A549 treated with CpdA at 1 μM for 4 hours (cell line): ENCODE measurements at places on chromosomes 2 and 18. TPM values are rescaled to one million over a fixed set of nuclear protein-coding genes. Genes with fewer than 3 reads are reported as not detected.

ERBB4 gene
- total RNA-seq, result not detected in 5 replicates

FAM124B gene
- not detected in 5 replicates for total RNA-seq

KCNS3 gene
- 1.1 to 1.3 TPM (median 1.2 TPM) in 5 replicates for total RNA-seq

RNF152 gene
- total RNA-seq, result 0.01 to 0.34 TPM (median 0.02 TPM) in 5 replicates

NETO1 gene
- not detected in 5 replicates for total RNA-seq

DPYSL5 gene
- total RNA-seq, result 3.6 to 5.9 TPM (median 5.2 TPM) in 5 replicates
